ENCODE measurements at places on chromosomes 5 and 9.
A peak's percentile ranks its signal among the peaks of the same experiment; 100 is the strongest.

- DNase-seq = no peak
These were observed 138.6 kb downstream of the ENTREP1 start for GRCh38 chr9:69463497-69464068.

DNA sequence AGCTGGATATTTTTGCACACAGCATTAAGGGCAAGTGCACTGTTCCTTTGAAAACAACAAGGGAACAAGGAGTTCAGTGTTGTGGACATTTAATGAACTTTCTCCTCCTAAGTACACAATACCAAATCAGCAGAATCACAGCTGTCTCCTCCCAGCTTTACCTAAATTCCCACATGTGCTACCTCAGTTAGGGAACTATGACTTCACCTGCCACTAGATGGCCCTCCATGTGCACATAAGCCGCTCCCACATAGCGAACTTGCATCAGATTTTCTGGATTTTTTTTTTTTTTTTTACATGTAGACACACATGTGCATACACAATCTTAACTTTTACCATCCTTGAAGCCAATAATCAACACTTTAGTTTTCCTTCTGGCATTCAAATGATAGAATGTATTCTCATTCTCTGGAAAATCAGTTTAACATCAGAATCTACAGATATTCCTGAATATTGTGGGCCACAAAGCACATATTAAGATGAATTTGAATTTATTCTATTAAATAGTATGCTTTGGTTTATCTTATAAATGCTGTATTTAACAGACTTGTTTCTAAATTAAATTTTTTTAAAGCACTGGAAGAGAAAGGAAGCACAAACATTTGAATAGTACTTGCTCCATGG lies 123.6 kb downstream of the PALM2AKAP2 start:
- DNase-seq = no peak

- DNase-seq = no peak
These were observed 267.8 kb upstream of the ZNF608 start for GRCh38 chr5:125014202-125014601.

DNA sequence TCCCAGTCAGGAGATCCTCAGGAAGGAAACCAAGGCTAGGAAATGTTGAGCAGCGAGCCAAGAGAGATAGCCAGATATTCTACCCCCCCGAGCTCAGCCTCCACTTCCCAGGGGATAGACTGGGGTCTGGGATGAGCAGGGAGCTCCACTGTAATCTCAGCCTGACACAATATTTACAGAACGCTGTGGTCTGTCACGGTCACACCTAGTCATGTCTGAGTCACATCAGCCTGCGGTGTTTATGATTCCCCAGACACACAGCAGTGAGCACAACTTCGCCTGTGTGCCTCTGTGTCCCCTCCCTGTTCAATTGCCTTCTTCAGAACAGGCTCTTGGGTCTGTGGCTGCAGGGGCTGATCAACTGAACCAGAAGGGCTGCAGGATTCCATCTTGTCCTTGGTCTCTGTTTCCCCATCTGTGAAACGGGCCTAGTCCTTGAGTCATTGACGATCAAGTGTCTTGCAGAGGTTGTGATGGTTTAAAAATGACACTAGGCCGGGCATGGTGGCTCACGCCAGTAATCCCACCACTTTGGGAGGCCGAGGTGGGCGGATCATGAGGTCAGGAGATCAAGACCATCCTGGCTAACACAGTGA lies 8.6 kb upstream of the PRRX2 start:
- no peak for DNase-seq

- no peak for DNase-seq
These were observed 2.7 kb downstream of the PHYHD1 start for GRCh38 chr9:128923493-128923883.

- DNase-seq = peak; percentile 47
These were observed 79.5 kb upstream of the HTR4 start for GRCh38 chr5:148733601-148734438.

DNA sequence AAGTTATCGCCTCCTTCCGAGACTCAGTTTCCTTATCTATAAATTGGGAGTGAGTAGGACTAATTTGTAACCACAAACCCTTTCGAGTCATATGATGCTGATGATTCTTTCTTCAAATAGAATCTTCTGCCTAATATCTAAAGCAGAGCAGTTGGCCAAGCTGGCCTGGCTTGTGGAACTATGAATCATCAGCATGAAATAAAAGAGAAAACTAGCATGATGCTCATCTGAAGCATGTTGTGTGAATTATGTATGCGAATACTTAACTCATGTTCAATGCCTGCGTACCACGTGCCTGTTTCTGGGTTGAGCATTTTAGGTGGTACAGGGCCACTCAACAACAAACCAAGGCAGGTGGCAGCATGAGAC lies 15.0 kb upstream of the ORM1 start:
- DNase-seq = no peak

- no peak for DNase-seq
These were observed 56.3 kb upstream of the KCNN2 start for GRCh38 chr5:114305402-114306207.

DNA sequence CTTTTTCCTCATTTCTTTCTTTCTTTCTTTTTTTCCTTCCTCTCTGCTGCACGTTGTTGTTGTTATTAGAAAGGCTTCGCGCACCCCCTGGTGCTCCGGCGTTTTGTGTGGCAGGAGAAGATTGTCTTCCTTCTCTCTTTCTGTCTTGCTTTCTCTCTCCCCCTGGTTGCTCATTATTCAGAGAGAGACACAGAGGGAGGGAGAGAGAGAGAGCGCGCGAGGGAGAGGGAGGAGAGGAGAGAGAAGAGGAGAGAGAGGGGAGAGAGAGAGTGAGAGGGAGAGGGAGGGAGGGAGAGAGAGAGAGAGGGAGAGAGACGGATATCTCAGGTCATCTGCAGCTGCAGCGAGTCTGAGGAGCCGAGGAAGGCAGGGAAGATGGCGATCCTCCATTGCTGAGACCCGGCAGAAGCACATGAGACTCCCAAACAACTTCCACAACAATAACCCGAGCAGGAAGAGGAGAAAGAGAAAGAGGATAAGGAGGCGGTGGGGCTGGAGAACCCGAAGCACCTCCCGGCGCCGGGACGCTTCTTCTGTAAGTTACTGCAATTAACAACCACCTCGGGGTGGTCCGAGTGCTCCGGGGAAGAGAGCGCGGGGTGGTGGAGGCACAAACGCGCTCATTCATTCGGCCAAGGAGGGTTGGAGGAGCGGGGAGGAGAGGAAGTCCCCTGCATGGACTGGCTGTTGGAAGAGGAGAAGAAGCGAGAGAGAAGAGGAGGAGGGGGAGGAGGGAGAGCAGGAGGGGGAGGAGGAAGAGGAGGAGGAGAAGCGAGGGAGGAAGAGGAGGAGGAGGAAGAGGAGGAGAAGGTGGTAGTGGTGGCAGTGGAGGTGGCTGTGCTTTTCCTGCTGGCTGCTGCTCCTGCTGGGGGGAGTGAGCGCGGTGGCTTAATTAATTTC lies at the start of gene ZNF462:
Gene ZNF462, plus strand, starts transcription at position 346 of the 900 bp plus-strand sequence. CDS start 60,218 bp downstream, outside the sequence.
- DNase-seq = no peak

GRCh38 chr5:147734894-147735293 lies 47.6 kb downstream of the JAKMIP2 start:
- no peak for DNase-seq

- DNase-seq = no peak
These were observed 343.6 kb downstream of the CSNK1G3 start for GRCh38 chr5:123855609-123856008.

- DNase-seq = no peak
These were observed 7.7 kb downstream of the RALGDS start for GRCh38 chr9:133113163-133113948.

Data from activated T-helper 9 cell treated with anti-CD3 and anti-CD28 coated beads, Interleukin-2, amount 50 U/mL, for 16 hours (primary cell).